Stimulated activated CD8-positive, alpha-beta memory T cell treated with anti-CD3 and anti-CD28 coated beads, Interleukin-2, amount 100 ng/mL, for 1 hour (primary cell): ENCODE measurements at places on chromosomes 5 and 9.

DNA sequence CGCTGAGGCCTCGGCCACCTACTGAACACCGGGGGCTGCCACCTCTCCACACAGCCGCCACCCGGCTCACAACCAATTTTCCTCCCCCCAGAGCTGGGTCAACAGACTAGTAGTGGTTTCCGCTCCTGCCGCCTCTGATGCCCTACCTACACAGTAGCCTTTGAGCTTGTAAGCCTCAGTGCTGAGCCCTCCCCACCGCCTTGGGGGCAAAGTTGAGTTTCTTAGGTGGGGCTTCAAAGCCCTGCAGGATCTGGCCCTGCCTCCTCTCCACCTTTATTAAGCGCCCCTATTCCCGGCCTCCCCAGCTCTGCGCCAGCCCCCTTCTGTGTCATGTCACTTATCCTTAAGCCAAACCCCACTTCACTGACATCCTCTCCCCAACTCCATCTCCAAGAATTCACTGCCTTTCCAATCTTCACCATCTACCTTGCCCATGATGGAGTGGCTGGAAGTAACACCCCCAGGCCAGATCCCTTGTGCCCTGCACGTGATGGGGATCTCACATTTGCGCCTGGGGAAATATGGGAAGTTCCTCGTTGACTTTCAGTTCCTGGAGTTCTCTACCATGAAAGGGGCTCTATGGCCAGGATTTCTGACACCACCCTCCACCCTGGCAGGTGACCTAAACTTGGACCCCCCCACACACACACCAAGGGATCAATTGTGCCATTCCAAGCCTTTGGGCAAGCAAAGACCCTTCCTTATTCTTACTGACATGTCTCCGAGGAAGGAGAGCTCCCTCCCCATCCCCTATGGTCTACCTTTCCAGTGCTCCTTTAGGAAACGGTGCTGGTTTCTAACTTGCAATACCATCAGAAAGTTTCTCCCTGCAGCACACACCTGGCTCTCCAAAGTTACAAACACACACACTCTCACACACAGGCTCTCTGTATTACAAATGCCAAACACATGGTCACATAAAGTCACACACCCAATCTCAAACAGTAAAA, 2.7 kb upstream of the CNTFR start:
- DNase-seq = no peak

- no peak for DNase-seq
Measured at GRCh38 chr5:124889486-124889825, 143.0 kb upstream of the ZNF608 start.

DNA sequence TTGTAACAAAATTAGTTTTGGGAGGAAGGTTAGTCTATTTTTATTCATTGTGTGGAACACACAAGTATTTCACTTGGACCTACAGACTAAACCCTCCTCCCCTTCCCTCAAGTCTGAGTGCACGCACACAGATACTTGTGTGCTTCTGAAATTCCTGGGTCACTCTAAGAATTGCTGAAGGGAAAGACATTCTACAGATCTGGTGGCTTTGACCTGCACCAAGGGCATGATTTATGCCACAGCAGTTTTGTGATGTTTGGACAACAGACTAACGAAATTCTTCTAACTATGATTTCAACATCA, 150.5 kb downstream of the ARL15 start:
- DNase-seq = no peak

- no peak for DNase-seq
Measured at GRCh38 chr9:92644278-92644677, 25.7 kb downstream of the IPPK start.

- no peak for DNase-seq
Measured at GRCh38 chr9:75142202-75142601, 53.9 kb downstream of the OSTF1 start.

DNA sequence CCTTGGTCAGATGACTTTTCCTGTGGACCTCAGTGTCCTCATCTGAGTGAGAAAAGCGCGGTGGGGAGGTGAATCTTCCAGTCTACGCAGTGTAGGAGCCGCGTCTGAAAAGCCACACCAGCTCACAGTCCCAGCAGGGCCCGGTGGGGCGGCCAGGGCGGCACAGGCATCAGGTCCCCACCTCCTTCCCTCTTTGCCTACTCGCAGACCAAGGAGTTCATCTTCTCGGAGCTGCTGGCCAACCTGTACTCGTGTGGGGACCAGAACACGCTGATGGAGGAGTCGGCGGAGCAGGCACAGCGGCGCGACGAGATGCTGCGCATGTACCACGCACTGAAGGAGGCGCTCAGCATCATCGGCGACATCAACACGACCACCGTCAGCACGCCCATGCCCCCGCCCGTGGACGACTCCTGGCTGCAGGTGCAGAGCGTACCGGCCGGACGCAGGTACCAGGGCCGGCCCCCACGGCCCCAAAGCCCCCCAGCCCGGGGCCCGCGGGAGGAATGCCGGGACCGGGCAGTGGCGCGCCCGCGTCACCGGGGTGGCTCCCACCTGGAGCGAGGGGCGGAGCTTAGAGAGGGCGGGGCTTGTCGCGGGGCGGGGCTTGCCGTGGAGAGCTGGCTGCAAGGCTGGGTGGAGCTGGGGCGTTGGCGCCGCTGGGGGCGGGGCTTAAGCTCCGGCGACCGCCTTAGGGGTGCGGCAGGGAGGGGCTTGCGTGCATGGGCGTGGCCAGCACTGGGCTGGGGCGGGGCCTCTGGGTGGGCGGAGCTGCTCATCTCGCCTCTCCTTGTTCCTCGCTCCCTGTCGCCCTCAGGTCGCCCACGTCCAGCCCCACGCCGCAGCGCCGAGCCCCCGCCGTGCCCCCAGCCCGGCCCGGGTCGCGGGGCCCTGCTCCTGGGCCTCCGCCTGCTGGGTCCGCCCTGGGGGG, 25.6 kb downstream of the GOLGA2 start:
- DNase-seq = peak; percentile 99

GRCh38 chr9:21906881-21907280, 87.3 kb downstream of the CDKN2A start:
- DNase-seq = no peak
